Stimulated activated CD8-positive, alpha-beta memory T cell treated with anti-CD3 and anti-CD28 coated beads, Interleukin-4, amount 100 ng/mL, for 1 hour (primary cell): ENCODE measurements at places on chromosomes 7 and 10.

DNA sequence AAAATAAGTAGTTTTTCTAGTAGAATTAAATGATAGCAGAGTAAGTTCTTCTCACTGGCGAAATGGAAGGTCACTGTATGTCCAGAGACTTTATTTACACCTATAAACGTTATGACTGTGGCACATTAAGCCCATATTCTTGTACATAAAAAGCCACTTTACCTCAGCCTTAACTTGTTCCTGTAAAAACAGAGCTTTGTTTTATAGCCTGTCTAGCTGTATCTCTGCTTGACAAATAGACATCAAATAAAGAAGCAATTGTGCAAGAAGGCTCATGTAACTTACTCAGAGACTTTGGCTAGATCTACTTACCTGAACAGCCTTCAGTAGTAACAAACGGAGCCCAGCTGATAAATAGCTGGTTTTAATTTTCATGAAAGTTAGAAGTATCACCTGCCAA, 324.1 kb upstream of the BMPER start:
- DNase-seq, result no peak

- no peak for DNase-seq
These were observed 5.9 kb downstream of the LRRC4 start for GRCh38 chr7:128025380-128025779.

GRCh38 chr10:44956717-44957706, 2.6 kb upstream of the RASSF4 start:
- no peak for DNase-seq

DNA sequence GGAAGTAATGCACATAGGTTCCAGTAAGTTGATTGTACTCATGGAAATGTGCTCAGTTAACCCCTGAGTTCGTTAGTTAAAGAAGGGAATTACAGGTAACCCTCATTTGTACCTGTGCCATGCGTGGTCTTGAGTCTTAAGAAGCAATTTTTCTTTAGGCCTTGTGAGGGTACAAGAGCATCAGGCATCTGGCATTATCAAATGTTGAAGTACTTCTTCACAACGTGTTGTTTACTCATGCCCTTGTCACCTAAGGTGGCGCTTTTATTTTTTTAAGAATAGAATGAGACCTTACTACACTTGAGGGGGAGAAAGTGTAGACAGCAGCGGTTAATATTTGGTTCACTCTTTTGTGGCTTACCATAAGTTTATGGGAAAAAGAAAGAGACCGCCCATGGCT, 167.1 kb downstream of the VTI1A start:
- no peak for DNase-seq

DNA sequence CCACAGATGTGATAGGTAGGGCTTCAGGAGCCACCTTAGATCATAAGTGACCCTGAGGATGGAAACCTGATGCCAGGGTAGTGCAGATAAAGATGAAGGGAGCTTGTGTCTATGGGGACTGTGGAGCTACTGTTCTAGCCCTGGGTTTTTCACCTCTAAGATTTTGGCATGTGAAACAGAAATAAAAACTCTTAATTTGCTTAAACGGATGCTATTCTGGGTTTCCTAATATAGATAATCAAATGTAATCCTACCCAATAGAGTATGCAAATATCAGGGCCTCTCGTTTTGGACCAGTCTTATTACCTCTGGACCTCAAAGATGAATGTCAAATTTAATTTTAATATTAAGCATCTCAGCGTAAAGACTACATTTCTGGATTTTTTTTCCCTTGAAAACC, 49.3 kb downstream of the ABCB4 start:
- DNase-seq, result no peak
